ENCODE measurements at places on chromosomes 1 and 21.

DNA sequence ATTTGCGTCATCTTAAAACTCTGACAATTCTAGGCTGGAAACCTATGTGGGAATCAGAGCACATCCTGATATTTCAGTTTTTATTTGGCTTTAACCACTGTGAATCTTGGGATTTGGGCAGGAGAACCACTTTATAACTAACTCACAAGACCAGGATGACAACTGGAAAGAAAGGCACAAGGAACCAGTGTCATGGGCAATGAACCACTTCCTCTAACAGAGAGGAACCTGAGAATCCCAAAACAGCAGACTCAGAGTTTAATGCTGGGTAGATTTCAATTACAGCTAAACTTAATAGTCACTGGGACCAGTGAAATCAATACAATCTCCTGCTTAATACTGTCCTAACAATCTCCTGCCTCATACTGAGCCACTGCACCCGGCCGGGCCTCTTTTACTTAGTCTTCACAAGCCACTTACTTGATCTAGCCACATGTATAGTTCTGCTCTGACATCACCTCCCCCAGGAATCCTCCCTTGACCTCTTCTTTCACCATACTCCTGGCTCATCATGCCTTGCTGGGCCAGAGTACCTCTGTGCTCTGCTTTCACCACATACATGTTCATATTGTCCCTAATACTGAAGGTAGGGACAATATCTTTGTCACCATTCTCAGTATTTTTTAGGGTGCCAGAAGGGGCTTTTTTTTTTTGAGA lies 20.2 kb upstream of the SLFNL1 start:
- DNase-seq, result peak; percentile 50

- peak; percentile 85 for DNase-seq
Measured at GRCh38 chr1:43227143-43227764, 42.5 kb upstream of the TMEM125 start.

DNA sequence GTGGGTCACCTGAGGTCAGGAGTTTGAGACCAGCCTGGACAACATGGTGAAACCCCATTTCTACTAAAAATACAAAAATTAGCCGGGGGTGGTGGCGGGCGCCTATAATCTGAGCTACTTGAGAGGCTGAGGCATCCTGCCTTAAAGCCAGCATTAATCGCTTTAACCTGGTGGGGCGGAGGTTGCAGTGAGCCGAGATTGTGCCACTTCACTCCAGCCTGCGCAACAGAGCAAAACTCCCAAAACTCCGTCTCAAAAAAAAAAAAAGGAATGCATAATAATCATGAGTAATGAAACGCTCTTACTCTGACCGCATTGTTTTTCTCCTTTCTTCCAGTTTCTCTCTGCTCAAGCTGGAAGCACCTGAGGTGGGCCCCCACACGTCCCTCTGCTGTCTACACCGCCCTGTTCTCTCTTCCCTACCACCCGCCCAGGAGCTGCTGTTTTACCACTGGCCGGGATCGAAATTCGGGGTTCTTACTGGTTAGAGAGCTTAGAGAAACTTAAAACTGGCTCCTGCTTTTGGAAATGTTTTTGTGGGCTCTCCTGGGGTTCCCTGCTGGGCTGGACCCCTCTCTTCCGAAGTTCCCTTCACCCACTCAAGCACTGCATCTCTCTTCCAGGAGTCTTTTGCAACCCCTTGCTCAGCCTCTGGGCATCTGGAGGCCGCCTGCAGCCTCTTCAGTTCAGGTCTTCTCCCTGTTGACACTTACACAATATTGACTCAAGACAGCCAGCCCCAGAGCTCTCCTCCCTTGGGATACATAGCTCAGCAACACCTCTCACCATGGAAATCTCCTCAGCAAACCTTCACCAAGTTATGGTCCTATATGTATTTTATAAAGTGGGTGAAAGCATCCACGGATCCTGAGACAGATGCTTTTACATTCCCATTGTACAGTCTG lies 62.5 kb downstream of the FAM163A start:
- no peak for DNase-seq

GRCh38 chr1:95408507-95409136 lies 174.6 kb downstream of the RWDD3 start:
- no peak for DNase-seq

GRCh38 chr21:16789636-16790035 lies 723.2 kb upstream of the CXADR start:
- no peak for DNase-seq

DNA sequence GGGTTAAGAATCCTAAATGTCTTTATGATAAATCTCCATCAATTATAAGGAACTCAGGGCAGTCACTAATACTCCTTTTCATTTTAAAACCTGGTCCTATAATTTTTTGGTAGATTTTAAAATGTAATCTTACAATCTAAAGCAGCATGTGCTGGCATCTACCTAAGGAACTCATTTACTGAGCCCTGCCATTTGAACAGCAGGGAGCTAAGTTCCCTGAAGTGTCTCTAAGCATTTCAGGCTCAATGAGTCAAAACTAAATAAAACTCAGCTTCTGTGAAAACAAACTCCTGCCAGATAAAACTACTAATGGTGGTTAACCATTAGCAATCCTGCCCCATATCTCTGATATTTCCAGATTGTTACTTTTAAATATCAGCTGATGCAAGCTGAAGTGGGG lies 1371.8 kb upstream of the PRMT6 start:
- DNase-seq, result no peak

DNA sequence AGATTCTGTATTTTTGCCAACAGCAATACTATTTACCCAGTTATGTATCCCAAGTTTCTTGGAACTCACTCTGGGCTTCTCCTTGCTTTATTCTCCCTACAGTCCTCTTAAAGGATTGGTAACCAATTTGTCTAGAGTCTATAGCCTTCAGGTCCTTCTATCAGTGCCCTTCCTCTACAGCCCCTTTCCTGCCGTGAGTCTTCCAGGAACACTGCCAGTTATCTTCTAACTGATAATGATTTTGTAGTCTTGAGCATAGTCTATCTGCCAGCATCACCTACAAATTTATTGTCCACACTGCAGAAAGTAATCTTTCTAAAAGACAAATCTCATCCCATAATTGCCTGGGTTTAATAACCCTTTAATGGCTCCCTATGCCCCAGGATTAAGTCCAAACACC lies 8.2 kb downstream of the LRRC8B start:
- DNase-seq, result no peak

GRCh38 chr1:154237880-154238506 lies 17.2 kb downstream of the UBAP2L start:
- DNase-seq, result no peak

- DNase-seq, result no peak
Measured at GRCh38 chr1:169128562-169128961, 22.1 kb downstream of the ATP1B1 start.

GRCh38 chr21:44089001-44089911 lies 17.9 kb upstream of the PWP2 start:
- DNase-seq, result peak; percentile 14

DNA sequence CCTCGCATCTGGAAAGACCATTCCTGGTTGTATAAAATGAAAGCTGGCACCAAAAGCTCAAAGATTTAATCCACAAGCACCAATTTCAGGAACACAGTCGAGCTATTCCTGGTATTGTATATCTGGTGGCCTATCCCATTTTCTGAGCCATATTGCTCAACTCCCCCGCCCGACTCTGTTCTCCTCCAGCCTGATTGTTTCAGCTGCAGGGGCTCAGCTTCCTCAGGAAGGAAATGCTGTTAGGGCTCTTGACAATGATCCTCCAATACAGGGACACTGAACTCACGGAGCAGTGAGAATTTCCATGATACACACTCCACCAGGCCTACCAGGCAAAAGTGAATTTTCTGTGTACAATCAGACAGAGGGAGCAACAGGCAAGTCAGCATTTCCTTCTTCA lies 16.9 kb upstream of the TDRD10 start:
- DNase-seq, result peak; percentile 42

- DNase-seq, result no peak
Measured at GRCh38 chr1:78055565-78056132, 9.9 kb downstream of the GIPC2 start.

Data from suppressor macrophage treated with lipopolysaccharide for 1 hour (primary cell).